ENCODE measurements at places on chromosomes 2 and 18.

DNA sequence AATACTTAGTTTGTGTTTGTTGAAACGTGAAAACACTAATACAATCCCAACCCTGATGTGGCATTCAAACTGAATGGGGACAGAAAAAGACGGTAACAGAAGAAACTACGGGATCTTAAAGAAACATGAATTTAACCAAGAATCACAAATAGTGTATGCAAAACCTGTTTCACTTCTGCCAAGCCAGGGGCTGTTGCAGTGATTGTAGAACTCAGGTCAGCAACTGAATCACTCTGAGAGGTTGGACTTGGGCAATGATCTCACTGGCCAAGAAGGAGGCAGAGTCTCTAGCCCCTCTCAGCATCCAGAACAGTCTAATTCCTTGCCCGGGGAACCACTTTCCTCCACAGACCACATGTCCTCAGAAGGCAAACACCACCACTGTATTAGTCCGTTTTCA, 54.9 kb upstream of the CRIM1 start:
- no peak for DNase-seq

- DNase-seq: no peak
Measured at GRCh38 chr18:58638441-58638840, 9.6 kb upstream of the ALPK2 start.

DNA sequence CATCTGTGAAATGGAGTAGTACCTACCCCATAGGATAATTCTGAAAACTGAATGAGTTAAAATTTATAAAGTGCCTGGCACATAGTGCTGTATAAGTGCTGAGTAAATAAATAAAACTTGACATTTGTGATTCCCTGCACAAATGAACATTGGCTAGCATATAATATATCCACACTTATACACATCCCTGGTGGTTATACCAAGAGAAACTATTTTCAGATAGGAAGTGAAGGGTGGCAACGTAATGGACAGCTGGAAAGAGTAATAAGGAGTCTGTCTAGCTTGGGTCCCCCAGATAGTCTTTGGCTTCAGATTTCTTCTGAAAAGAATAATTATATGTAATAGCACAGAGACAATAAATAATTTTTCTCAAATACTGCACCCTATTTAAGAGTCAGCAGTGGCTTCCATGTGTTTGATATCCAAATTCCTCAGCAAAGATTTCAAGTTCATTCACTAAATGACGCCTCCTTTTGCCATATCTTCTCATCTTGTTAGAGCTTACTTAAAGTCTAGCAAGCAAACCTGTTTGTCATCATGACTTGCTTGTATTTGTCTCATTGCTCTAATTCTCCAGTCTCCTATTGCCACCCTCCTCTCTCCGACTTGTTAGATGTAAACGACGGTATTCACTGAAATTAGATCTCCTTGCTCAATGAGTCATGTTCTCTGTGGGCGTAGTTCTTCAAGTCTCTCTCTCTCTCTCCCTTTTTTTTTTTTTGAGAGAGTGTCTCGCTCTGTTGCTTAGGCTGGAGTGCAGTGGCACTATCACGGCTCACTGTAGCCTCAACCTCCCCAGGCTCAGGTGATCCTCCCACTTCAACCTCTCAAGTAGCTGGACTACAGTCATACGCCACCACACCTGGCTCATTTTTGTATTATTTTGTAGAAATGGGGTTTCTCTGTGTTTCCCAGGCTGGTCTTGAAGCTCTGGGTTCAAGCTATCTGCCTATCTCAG, 8.7 kb upstream of the ADGRF3 start:
- no peak for DNase-seq

DNA sequence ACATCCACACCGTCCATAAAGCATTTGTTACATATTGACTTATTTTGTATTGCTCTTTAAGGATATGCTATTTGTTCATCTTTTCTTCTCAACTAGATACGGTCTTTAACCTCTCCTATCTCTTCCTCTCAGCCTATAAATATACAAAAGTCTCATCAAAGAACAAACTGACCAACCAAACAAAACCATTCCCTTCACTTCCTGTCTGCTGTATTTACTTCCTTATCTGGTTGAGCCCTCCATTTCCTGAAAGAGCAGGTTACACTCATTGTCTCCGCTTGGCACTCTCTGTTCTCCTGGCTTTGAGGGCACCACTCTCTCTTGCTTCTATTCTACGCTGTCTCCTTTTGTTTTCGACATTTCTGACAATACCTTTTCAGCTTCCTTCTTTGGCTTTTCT, 431.9 kb upstream of the TCF4 start:
- no peak for DNase-seq

DNA sequence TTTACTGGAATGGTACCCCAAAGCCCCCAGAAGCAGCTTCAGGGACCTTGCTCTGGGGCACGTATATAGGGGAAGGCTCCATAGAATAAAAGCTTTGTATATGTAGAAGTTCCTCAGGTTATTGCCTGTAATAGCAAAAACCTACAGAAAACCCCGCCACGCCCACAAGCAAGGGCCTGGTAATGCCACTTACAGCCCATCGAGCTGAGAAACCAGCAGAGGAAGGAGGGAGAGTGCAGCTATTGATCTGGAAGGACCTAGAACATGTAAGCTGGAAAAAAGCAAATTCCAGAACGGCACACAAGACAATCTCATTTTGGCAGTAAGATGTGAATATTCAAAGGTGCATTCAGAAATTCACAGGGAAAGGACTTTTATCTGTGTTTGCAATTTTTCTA, 15.8 kb downstream of the HS1BP3 start:
- DNase-seq: no peak

DNA sequence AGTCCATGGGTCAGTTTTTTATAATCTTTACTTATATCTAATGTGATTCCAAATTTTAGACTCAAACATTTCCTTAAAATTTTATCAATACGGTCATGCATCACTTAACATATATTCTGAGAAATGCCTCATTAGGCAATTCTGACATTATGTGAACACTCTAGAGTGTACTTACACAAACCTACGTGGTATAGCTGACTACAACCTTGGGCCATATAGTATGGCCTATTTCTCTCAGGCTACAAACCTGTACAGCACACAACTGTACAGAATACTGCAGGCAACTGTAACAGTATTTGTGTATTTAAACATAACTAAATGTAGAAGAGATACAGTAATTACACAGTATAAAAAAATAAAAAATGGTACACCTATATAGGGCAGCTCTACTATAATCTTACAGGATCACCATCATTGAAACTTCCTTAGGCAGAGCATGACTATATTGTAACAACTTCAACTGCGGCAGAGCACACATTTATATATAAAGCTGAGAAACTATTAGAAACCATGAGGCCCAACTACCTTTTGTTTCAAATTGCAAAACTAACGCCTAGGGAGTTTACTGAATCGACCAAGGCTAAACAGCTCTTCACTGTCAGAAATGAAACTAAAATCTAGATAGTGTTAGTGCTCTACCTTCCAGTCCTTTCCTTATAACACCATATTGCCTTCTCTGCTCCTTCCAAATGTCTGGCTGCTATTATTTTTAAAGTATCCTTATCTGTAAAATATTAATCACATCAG, 6.9 kb downstream of the YES1 start:
- no peak for DNase-seq

GRCh38 chr2:101736861-101737291, 39.4 kb downstream of the MAP4K4 start:
- no peak for DNase-seq

GRCh38 chr2:64141674-64142405, 2.4 kb downstream of the PELI1 start:
- no peak for DNase-seq

GRCh38 chr2:171547256-171547655, 25.0 kb downstream of the CYBRD1 start:
- no peak for DNase-seq

GRCh38 chr18:49878567-49879270, 65.4 kb upstream of the ACAA2 start:
- DNase-seq: no peak

All from spinal cord (tissue), 10 donors.